ENCODE measurements at places on chromosomes 12 and 14.

DNA sequence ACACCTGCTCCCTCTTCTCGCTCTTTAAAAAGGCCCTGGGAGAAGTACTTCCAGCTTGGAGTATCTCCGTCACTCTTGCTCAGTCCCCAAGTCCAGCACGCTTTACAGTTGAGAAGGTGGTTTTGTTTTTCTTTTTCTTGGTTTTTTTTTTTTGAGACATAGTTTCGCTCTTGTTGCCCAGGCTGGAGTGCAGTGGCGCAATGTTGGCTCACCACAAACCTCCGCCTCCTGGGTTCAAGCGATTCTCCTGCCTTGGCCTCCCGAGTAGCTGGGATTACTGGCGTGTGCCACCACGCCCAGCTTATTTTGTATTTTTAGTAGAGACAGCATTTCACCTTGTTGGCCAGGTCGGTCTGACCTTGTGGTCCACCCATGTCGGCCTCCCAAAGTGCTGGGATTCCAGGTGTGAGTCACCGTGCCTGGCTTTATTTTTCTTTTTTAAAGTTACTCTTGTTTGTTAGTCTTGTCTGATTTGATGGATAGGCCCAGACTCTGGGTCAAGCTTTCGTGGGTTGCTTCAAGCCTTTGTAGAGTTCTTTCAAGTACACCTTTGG, 1.9 kb downstream of the TDRD9 start:
- no peak for DNase-seq

GRCh38 chr14:95123891-95124579, 33.3 kb downstream of the DICER1 start:
- DNase-seq: no peak

- no peak for DNase-seq
These were observed 248.8 kb downstream of the SUDS3 start for GRCh38 chr12:118625050-118625675.

DNA sequence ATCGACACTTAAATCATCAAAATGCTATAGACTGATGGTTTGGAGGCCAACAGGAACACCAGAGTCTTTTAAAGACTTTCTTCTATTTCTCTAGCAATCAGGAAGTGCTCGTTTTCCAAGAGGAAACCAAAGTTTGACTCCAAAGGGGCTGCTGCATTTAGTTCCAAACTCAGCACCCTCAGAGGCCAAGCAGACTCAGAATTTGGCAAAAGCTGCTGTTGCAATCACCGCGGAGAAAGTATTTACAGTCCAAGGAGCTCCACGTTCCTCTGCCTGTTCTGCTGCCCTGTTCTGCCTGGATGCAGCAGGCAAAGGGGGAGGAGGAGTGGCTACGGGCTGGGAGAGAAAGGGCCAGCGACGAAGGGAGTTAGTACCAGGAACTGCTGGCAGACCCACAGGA, 325.1 kb downstream of the BCL11B start:
- DNase-seq: no peak

DNA sequence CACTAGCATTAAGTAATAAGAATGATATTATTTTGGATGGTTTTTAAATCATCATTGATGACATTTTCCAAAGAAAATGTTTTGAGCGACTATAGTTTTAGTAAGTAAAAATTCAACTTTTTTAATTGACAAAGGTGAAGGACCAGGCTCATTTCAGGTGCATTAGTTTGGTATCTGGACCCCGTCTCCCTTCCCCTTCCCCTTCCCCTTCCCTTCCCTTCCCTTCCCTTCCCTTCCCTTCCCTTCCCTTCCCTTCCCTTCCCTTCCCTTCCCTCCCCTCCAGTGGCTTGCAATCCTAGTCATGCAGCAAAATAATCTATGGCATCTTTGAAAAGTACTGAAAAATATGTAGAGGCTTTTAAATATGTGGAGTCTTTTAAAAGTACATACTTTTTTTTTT, 13.0 kb upstream of the SSPN start:
- DNase-seq: no peak

DNA sequence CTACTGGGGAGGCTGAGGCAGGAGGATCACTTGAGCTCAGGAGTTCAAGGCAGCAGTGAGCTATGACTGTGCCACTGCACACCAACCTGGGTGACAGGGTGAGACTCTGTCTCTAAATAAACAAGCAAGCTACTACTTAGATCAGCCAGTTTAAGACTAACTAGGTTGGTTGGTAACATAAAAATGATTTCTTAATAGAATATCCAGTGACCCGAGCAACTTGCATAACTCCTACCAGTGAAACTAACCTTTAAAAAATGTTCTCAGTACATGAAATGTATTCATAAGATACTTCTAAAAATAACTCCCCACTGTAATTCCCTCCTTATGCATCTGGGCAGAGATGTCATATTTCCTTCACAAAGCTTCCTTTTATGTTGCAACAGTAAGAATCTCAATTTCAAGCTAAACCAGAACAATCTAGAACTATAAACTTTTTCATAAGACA, 15.9 kb downstream of the TAOK3 start:
- DNase-seq: no peak

DNA sequence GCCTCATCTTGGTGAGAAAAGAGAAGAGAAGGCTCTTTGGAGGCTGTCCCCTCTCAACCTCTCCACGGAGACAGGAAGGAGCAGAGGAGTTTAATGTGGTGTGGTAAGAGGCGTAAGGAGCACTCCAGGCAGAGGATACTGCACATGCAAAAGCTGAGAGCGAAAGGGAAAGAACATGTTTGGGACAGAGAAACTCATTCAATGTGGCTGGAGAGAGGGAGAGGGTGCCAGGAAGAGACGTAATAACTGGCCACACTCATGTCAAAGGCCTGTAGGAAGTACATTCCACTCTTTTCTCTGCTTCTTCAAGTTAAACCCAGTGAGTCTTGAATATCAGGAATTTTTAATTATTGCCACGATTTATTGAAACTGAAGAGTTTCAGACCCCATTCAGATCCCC, 12.0 kb downstream of the VDR start:
- DNase-seq: no peak

- DNase-seq: no peak
These were observed 374.7 kb downstream of the DIO2 start for GRCh38 chr14:79836577-79836976.

GRCh38 chr14:33030386-33030785, 91.7 kb downstream of the NPAS3 start:
- DNase-seq: no peak

GRCh38 chr14:72583316-72584272, 310.3 kb downstream of the DPF3 start:
- no peak for DNase-seq

GRCh38 chr14:30450631-30451545, 108.1 kb upstream of the G2E3 start:
- DNase-seq: no peak

DNA sequence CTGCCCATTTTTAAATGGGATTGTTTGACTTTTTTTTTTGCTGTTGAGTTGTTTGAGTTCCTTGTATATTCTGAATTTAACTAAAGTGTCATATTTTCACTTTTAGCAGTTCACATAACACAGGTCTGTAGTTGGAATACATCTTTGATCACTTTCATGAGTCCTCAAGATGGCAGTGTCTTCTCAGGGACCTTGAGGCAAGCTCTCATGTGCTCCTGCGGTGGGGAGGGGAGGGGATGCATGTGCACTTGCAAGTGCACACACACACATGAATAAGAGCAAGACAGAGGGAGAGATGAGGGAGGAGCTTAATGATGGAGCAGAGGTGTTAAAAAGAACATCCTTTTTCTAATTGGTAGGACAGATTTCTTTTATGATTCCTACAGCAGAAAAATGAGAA, 291.4 kb upstream of the OR4E1 start:
- peak; percentile 34 for DNase-seq

DNA sequence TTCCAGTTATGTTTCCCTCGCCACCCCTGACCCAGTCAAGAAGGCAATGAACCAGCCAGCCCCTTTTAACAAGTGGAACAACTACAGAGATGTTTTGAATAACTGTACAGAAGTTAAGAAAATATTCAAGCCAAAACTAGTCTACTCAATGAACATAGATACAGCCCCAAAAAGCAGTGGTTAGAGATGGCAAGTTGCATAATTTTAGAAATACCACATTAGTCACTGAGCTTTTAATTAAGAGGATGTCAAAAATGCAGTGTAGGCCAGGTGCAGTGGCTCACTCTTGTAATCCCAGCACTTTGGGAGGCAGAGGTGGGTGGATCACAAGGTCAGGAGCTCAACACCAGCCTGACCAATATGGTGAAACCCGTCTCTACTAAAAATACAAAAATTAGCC, 27.2 kb downstream of the PROX2 start:
- no peak for DNase-seq

DNA sequence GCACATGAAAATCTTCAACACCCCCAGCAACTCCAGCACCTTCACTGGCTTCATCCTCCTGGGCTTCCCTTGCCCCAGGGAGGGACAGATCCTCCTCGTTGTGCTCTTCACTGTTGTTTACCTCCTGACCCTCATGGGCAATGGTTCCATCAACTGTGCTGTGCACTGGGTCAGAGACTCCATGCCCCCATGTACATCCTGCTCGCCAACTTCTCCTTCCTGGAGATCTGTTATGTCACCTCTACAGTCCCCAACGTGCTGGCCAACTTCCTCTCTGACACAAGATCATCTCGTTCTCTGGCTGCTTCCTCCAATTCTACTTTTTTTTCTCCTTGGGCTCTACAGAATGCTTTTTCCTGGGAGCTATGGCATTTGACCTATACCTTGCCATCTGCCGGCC, 11.5 kb upstream of the OR11G2 start:
- no peak for DNase-seq

- DNase-seq: no peak
These were observed 49.8 kb upstream of the ANO6 start for GRCh38 chr12:45166056-45166455.

GRCh38 chr14:34051966-34052657, 101.2 kb upstream of the EGLN3 start:
- no peak for DNase-seq
